ENCODE measurements at places on chromosomes 1 and 21.

DNA sequence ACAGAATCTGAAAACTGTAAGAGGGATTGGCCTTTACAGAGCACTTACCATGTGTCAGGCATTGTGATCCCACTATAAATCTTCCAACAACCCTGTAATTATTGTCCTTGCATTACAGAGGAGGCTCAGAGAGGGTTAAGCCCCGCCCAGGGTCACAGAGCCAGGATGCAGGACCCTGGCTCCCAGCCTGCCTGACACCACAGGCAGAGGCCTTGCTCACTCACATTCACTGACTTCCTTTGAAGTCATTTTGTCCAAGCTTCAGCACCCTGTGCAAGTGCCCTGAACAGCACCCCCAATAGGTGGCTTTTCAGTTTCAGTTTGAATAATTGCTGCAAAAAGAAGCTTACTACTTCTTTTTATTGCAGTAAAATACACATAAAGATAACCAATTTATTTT is 256.8 kb upstream of the NFIA start:
- DNase-seq: no peak

- no peak for DNase-seq
These were observed 153.5 kb upstream of the SOD1 start for GRCh38 chr21:31505975-31506374.

- no peak for DNase-seq
These were observed 59.1 kb downstream of the CHD5 start for GRCh38 chr1:6121021-6121421.

DNA sequence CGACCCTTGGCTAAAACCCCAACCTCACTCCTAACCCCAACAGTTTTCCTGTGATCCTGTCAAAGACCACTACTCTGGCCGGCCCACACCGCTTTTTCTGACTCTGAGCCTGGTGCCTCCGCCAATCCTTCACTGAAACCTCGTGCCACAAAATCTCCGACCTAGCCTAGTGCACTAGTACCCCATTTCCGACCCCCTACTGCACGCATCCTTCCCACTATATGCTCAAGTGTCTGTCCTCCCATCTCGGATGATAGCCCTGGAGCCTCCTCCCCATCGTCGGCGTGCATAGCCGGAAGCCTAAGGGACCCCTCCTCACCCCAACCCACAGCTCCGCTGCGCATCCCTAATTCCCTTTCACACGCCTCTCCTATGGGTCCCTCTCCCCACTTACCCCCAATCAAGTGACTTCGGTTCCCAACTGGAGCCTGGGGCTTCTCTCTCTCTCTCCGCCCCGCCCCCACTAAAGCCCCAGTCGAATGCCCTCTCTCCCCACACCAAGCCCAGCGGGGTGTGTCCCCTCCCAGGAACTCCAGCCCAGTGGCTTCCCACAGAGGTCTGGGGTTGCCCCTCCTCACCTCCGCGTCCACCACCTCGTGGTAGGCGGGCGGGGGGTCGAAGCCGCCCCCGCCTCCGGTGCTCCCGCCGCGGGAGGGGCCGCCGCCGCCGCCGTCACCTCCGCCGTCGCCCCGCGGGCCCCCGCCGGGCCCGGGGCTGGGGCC is 791 bp downstream of the USP24 start:
- DNase-seq: no peak

DNA sequence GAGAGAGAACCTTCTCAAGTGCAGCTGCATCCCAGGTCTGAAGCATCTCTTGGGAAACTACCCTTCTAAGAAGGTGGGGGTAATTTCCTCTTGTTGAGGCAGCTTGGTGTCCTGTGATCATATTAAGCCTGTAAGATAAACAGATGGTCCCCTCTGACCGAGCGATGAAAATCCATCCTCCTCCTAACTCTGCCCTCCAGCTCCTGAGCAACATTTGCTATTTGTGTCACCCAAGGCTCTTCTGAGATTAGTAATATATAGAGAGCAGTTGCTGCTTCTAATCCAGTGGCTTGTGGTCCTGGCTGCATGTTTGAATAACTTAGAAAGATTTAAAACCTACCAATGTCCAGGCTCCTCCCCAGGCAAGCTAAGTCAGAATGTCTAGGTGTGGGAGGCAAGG is 123.7 kb downstream of the DISC1 start:
- DNase-seq: no peak

DNA sequence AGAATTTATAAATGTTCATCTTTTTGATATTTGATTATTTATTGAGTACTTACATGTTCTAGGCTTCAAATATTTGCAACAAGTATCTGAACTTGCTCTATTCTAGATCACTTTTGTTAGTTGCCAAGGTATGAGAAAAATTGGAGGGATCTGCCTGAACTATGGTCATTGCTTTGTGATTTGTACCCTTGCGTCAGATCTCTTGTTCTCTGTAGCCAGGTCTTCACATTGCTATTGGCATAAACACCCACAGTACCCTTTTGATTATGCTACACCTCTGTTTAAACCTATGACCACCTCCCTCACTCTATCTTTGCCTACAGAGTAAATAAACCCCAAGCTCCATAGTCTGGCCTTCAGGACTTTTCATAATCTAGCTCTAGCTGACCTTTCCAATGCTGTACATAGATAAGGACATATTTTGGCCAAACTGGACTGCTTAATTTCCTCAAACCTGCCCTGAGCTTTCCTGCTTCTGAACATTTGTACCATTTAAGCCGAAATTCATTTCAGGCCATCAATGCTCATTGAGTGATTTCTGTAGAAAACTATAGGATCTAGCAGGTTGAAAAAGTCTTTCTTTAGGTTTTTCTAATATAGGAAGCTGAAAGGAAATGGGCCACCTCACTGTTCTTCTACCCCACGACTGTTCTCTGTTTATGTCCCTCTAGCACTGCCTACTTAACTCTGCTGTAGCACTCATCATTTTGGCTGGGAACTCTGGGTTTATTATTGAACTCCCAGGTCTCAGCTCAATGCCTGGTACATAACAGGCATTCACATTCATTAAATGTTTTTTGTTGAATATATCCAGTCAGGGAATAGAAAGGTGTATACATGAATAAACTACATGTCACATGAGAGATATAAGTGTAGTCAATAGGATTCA is 84.9 kb downstream of the PPP1R12B start:
- DNase-seq: no peak

- no peak for DNase-seq
These were observed 393.1 kb downstream of the BRINP3 start for GRCh38 chr1:190084552-190084951.

DNA sequence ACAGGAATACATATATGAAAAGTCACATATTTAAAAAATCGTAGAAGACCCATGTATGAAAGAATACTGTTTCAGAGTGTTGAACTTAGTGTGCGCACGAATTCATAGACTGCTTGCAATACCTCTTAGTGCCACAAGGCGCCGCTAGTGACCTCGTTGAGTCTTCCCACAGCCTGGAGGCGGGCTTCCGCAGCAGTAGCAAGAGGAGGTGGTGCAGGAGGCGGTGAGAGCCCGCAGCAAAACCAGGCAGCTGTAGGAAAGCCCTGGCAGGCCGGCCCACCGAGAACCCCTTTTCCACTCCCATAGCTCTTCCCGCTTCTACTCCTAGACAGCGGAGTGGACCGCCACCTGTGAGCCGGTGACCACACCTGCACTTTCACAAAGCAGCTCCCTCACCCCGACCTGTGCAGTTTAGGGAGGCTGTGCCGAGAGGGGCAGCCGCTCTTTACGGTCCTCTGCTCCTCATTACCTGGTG is 23.5 kb downstream of the MTARC1 start:
- DNase-seq: peak; percentile 33

GRCh38 chr1:1157033-1157365 is 16.7 kb upstream of the TTLL10 start:
- no peak for DNase-seq

GRCh38 chr1:91854852-91855534 is 31.0 kb downstream of the TGFBR3 start:
- no peak for DNase-seq

GRCh38 chr1:9843576-9843945 is 19.8 kb upstream of the CLSTN1 start:
- no peak for DNase-seq

- DNase-seq: no peak
These were observed 616.1 kb upstream of the ADAMTS5 start for GRCh38 chr21:27582948-27583430.

GRCh38 chr1:7290971-7291970 is 479.8 kb upstream of the VAMP3 start:
- no peak for DNase-seq

GRCh38 chr1:17017435-17017834 is 5.7 kb upstream of the ATP13A2 start:
- no peak for DNase-seq

- no peak for DNase-seq
These were observed 65.9 kb downstream of the KCNAB2 start for GRCh38 chr1:6111571-6111970.

GRCh38 chr1:59819566-59820438 is 5.1 kb downstream of the HOOK1 start:
- no peak for DNase-seq

GRCh38 chr1:178485541-178485981 is 11.2 kb downstream of the CLEC20A start:
- no peak for DNase-seq

GRCh38 chr1:192167011-192167410 is 8.7 kb downstream of the RGS18 start:
- no peak for DNase-seq

DNA sequence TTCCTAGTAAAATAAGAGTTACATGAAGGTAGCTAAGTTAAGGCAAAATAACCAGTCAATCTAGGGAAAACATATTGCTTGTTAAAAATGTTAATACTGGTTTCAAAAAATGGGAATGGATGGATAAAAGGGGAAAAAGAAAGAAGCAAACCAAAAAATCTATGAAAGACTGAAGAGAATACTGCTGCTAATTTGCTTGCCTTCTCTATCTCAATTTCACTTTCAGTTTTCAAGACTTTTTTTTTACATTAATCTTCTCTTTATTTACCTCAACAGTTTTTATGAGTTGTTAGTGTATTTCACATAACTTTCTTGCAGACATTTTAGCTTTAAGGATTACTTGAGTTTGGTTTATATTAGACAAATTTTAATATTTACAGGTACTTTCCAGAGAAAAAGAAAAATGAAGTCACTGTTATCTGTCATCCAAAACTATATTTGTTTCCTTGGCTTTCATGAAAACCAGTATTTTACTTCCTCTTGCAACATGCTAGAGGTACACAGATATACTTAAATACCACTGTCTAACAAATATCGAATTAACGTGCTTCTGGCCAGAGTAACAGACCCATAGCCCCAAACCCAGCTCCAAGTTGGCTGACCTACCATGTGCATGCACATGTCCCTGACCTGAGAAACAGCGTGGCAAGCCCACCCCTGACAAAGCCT is 70.7 kb downstream of the COL24A1 start:
- no peak for DNase-seq

DNA sequence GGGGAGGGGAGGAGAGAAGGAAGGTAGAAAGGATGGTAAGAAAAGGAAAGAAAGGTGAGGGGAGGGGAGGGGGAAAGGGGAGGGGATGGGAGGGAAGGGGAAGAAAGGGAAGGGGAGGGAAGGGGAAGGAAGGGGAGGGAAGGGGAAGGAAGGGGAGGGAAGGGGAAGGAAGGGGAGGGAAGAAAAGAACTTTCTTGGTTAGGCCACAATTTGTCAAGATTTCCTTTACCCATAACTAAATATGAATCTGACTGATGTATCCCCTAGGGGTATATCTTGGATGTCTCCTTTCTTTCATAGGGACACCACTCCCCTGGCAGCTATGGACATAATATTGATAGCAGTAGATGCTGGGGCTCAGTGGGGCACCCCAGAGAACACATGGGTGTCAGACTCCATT is 54.4 kb upstream of the PRELP start:
- no peak for DNase-seq

DNA sequence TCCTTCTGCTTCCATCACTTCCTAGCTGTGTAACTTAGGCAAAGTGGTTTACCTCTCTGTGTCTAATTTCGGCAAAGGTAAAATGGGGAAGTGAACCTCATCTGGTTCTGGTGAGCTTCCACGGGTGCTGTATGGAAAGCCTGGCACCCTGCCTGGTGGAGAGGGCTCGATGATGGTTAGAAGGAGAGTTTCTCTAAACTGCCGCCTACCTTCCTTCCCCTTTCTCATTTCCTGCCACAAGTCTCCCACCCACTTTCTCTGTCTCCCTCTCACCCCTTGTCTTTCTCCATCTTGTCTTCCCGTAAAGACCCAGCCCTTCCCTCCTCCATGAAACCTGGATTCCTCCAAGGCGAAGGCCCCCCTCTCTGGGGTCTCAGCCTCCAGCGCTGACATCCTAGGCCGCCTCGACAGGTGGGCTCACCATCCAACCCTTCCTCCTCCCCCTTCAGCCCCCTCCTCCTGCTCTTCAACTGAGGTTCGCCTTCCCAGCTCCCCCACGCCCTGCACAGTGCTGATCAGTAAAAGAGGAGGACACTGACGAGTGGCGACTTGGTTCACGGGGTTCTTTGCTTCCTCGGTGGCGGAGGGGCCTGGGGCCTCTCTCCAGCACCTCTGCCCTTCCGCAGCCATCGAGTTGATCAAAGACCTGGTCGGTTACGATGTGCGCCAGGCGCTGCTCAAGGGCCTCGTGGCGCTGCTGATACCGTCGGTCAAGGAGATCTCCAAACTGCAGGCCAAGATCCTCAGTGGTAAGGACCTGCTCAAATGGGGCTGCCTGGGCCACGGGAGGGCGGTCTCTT is 7.3 kb downstream of the RNU5D-1 start:
- no peak for DNase-seq
